ENCODE measurements at places on chromosomes 7 and 10.

DNA sequence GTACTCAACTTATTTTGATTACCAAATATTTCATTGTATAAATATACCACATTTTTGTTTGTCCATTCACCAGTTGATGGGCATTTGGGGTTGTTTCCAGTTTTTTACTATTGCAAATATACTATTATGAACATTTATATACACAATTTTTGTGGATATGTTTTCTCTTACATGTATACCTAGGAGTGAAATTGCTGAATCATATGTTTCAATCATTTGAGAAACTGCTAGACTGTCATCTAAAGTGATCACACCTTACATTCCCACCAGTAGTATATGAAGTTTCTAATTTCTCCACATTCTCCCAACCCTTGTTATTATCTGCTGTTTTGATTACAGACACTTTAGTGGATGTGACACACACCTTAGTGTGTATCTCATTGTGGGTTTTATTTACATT, 257.9 kb downstream of the ABCA13 start:
- H3K27me3 ChIP-seq: no peaks in the 10 kb centered on the region
- H3K27ac ChIP-seq: no peak overlapping the region
- no peaks in the 10 kb centered on the region for H3K36me3 ChIP-seq
- DNase-seq: no peak
- no peak overlapping the region for H3K4me3 ChIP-seq

- H3K27me3 ChIP-seq: peaks cover 13% of the 10 kb centered on the region
- H3K4me3 ChIP-seq: no peak overlapping the region
- no peaks in the 10 kb centered on the region for H3K4me1 ChIP-seq
- no peaks in the 10 kb centered on the region for H3K36me3 ChIP-seq
- no peak overlapping the region for H3K27ac ChIP-seq
Observed at GRCh38 chr10:3494838-3495230, 290.2 kb downstream of the KLF6 start.

DNA sequence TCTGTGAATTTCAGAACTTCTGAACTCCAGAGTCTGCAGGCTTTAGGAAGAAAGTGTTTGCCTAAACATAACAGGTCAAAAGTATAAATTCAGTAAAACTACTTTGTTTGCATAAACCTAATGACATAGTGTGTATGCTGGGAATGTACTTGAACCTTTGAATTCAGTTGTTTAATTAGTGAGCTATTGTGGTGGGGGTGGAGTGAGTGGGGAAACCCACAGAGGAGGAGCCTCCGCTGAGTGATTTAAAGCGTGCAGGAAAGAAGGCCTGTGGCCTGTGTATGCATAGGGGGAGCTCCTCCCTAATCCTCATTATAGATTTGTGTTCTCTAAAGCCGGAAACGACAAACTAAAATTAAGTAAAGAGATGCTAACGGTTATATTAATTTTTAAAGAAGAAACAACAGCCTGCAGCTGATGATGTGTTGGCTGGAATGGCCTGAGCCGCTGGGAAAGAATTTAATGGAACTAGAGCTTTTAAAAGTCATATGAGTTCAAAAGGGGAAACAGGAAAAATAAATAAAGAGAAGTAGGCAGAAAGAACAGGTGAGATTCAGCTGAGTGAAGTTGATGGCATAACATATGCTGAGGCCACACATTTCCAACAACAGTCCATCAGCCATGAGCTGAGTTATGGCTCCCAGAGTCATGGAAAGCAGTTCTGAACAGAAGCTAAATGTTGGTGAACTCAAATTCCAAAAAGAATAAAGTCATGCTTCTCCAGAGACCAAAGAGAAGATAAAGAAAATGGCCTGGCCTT, 595.0 kb downstream of the GRM8 start:
- H3K27me3 ChIP-seq: no peaks in the 10 kb centered on the region
- no peaks in the 10 kb centered on the region for H3K36me3 ChIP-seq
- no peak overlapping the region for H3K27ac ChIP-seq
- no peak for DNase-seq
- no peak overlapping the region for H3K4me3 ChIP-seq

GRCh38 chr7:32228601-32229000, 158.4 kb upstream of the PDE1C start:
- H3K4me3 ChIP-seq: no peak overlapping the region
- H3K36me3 ChIP-seq: no peaks in the 10 kb centered on the region
- no peaks in the 10 kb centered on the region for H3K27me3 ChIP-seq
- H3K27ac ChIP-seq: no peak overlapping the region

GRCh38 chr7:135467207-135467711, 42.6 kb downstream of the CNOT4 start:
- H3K4me1 ChIP-seq: peaks cover 4% of the 10 kb centered on the region
- H3K27me3 ChIP-seq: no peaks in the 10 kb centered on the region
- DNase-seq: no peak
- H3K27ac ChIP-seq: no peak overlapping the region
- H3K4me3 ChIP-seq: no peak overlapping the region

DNA sequence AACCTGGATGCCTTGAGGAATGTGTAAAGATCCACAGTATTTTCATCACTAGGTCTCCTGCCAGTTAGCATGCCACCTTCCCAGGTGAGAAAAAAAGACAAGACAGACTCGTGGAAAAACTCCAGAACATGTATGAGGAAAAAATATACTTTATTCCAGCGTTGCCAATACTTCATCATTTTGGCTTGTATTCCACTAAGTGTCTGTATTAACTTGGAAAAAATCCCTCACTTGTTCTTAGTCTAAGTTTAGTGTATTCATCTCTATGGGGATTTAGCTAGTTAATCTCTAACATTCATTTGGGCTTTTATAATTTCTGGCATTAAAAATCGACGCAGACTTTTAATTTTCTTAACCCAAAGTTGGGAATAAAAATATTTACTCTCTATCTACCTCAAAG, 759.4 kb downstream of the SORCS1 start:
- no peaks in the 10 kb centered on the region for H3K27me3 ChIP-seq
- no peaks in the 10 kb centered on the region for H3K4me1 ChIP-seq
- no peak for DNase-seq

DNA sequence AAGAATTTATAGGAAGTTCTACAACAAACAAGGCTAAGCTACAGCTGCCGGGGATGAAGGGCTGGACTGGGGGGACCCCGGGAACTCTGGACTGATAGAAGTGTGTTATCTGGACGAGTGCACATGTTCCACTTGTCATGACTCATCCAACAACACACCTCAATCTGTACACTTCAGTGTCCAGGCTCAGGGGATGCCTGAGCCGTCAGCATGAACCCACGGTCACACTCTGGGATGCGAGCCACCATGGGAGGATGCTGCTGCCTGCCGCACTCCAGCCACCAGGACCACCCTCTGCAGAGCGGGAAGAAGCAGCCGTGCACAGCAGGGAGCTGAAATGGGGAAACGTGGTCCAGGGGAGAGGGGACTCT, 67.5 kb downstream of the MAD1L1 start:
- no peak for DNase-seq
- no peak overlapping the region for H3K27ac ChIP-seq
- H3K4me1 ChIP-seq: no peaks in the 10 kb centered on the region
- H3K27me3 ChIP-seq: no peaks in the 10 kb centered on the region
- H3K4me3 ChIP-seq: no peak overlapping the region
- no peaks in the 10 kb centered on the region for H3K36me3 ChIP-seq

DNA sequence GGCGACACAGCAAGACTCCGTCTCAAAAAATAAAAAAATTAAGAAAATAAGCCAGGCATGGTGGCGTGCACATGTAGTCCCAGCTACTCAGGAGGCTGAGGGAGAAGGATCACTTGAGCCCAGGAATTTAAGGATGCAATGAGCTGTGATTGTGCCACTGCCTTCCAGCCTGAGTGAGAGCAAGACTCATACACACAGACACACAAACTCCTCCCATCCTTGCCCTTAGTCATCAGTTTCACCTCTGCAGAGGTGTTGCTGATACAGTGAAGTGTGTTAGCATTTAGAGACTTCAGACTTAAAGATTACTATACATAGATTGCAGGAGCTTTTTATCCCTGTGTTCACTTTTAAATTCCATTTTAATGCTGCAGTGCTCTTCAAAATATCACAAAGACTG, 5.5 kb upstream of the H2AZ2 start:
- no peak for DNase-seq
- H3K4me1 ChIP-seq: no peaks in the 10 kb centered on the region
- H3K36me3 ChIP-seq: no peaks in the 10 kb centered on the region

DNA sequence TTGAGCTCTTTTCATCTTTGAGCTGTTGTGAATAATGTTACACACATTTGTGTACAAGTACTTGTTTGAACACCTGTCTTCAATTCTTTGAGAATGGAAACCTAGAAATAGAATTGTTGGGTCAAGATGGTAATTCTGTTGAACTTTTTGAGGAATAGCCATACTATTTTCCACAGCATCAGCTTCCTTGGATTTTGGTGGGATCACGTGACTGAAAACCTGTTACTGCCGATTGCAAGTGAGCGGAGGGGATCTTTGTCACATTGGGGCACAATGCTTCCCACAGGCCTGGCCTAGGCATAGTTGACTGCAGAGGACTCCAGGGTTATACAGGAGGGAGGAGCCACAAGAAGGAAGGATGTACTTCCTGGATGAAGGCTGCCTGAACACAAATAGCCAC, 21.3 kb upstream of the CACUL1 start:
- H3K27me3 ChIP-seq: no peaks in the 10 kb centered on the region
- H3K4me1 ChIP-seq: no peaks in the 10 kb centered on the region
- no peak overlapping the region for H3K4me3 ChIP-seq
- no peak overlapping the region for H3K27ac ChIP-seq

GRCh38 chr10:77245953-77246352, 391.7 kb downstream of the KCNMA1 start:
- no peak for DNase-seq
- H3K27me3 ChIP-seq: no peaks in the 10 kb centered on the region
- H3K27ac ChIP-seq: no peak overlapping the region
- H3K36me3 ChIP-seq: no peaks in the 10 kb centered on the region

DNA sequence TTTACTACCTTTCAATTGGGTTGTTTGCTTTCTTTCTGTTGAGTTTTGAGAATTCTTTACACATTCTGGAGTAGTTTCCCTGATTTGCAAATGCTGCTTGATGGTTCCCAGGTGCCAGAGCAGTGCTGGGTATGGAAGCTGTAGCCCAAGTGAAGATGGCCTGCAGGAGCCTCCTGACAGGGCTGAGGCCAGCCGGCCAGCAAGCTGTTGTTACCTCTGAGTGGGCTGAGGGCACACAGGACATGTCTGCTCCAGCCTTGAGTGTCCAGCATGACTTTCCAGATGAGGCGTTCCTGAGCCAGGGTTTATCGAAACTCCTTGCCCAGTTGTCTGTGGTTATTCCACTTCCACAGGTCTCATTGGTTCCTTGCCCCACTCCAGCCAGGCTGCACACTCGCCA, 164.6 kb upstream of the TNS3 start:
- no peak overlapping the region for H3K4me3 ChIP-seq
- no peaks in the 10 kb centered on the region for H3K4me1 ChIP-seq
- H3K27ac ChIP-seq: no peak overlapping the region
- DNase-seq: no peak
- no peaks in the 10 kb centered on the region for H3K27me3 ChIP-seq
- H3K36me3 ChIP-seq: no peaks in the 10 kb centered on the region

- H3K27me3 ChIP-seq: no peaks in the 10 kb centered on the region
- no peaks in the 10 kb centered on the region for H3K4me1 ChIP-seq
- H3K4me3 ChIP-seq: no peak overlapping the region
- DNase-seq: no peak
- H3K36me3 ChIP-seq: no peaks in the 10 kb centered on the region
Observed at GRCh38 chr10:24513155-24513554, 210.5 kb downstream of the ARHGAP21 start.

DNA sequence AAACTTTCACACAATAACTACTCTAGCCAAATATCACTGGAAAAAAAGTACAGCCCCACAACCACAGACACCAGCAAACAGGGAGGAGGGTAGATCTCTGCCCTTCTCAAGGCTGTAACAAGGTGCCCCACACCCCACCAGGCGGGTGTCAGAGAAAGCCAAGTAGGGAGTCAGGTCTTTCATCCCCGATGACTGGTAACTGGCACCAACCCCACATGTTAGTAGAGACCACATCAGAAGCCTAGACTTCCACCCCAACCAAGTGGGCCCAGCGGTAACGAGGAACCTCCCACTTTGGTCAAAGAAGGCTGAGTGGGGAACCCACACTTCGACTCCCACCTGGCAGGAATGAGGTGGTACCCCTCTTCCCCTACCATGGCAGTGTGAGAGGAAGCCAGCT, 16.4 kb upstream of the RUFY2 start:
- H3K27me3 ChIP-seq: no peaks in the 10 kb centered on the region
- no peak for DNase-seq
- H3K4me3 ChIP-seq: no peak overlapping the region
- H3K36me3 ChIP-seq: no peaks in the 10 kb centered on the region
- H3K4me1 ChIP-seq: no peaks in the 10 kb centered on the region
- no peak overlapping the region for H3K27ac ChIP-seq

GRCh38 chr7:130359276-130359857, 14.8 kb downstream of the CPA5 start:
- no peaks in the 10 kb centered on the region for H3K27me3 ChIP-seq
- peaks cover 6% of the 10 kb centered on the region for H3K4me1 ChIP-seq
- no peak for DNase-seq

DNA sequence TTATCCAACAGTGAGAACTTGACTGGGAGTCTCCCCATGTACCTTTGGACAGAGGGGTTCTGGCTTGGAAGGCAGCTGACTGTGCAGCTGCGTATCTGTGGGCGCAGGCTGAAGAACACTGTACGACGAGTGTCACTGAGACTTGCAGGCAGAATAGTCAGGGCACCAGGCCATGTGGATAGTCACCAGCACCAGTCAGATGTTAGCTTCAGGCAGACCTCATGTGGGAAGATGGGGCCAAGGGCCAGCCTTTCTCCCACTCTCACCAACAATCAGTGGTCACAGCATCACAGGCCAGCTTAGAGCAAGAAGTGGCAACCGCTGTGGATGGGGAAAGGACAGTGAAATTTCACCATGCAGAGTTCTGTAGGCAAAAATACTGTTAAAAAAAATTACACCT, 43.4 kb upstream of the GJD4 start:
- H3K4me3 ChIP-seq: no peak overlapping the region
- no peak for DNase-seq
- H3K36me3 ChIP-seq: no peaks in the 10 kb centered on the region
- no peaks in the 10 kb centered on the region for H3K27me3 ChIP-seq

DNA sequence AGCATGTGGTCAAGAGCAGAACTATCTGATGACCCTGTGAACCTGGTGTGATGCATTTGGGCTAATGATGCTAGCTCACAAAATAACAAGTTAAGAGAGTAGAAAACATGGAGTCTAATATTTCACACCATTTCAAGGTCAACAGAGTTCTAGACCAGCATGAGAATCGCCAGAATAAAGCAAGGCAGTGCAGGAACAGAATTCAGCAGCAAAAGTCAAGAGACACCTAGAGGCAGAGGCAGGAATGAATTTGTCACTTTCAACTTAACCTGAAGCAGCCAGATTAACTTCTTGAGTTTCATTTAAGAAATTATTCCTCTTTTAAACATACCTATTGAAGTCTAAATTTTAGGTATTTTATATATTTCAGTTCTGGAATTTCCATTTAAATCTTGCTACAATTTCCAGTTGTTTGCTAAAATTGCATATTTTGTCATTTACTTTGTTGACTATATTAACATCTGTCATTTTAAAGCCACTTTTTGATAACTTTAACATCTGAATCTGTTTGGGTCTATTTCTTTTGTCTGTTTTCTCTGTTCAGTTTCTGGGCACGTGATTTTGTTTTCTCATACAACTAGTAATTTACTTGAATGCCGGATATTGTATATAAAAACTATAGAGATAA, 44.2 kb upstream of the PRSS58 start:
- H3K27ac ChIP-seq: no peak overlapping the region
- H3K27me3 ChIP-seq: peaks cover 3% of the 10 kb centered on the region
- no peaks in the 10 kb centered on the region for H3K4me1 ChIP-seq
- no peak overlapping the region for H3K4me3 ChIP-seq

Data from pancreas (tissue), 10 donors.